SW480 (cell line): ENCODE measurements at places on chromosomes 3 and 15.

DNA sequence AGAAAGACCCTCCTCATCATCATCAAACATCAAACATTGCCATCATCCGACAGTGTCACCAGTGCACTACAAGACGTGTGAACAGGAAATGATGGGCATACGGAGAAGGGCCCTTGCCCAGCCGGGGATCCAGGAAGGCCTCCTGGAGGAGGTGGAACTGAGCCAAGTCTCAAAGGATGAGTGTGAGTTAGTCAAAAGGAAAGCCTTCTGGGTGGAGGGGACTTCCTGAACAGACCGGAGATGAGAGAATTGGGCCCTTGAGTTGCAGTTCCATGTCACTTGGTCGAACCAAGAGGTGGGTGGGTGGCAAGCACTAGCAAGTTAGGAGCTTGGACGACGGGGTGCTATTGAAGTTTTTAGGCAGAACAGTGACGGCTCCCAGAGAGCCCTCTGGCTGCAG, 8.5 kb downstream of the SEMA4B start:
- no peak for DNase-seq

GRCh38 chr3:159884661-159885402, 103.8 kb upstream of the IL12A start:
- DNase-seq: peak; percentile 10

DNA sequence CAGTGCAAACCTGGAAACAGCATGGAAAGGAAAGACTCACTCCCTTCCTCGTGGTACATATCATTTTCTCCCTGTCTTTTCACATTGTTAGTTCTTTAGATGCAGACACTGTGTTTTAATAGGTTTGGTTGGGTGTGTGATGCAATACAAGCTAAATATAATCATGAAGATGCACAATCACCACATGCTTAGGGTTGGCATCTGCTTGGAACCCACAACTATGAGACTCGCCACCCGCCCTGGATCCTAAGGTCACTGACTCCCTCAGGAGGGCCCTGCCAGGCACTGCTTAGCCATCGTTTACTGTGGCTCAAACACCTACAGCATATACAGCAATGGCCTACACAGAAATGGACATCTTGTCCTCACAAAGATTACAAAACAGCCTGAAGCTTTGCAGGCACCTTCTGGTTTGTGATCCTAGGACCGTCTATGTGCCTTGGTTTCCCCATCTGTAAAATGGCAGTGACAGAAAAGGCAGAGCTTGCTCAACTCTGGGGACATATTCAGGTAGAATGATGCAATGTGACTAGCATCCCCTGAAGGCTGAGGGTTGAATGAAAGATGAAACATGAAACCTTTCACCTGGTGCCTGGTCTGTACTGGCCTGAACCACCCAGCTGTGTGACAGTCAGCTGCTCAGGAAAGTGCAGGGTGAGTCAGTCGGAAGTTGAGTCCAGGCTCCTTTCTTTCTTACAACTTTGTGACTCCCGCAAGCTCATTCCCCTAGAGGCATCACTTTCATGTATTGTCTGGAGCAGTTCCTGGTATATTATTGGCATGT, 123.6 kb upstream of the PFN2 start:
- peak; percentile 82 for DNase-seq

DNA sequence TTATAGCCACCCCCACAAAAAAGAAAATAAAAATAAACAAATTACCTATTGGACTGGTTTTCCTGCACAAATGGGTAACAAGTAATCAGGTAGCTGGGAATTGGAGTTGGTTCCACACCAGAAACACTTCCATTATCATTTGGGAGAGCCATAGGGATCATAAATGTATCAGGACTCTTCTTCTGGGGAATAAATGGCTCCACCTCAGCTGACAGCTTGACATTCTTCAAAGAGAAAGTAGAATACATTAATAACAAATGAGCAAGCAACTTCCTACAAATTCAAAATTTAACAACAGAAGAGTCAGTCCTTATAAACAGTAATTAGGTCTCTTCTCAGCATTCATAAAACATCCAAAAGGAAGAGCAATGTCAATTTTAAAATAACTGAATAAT, 8.7 kb downstream of the SECISBP2L start:
- no peak for DNase-seq

DNA sequence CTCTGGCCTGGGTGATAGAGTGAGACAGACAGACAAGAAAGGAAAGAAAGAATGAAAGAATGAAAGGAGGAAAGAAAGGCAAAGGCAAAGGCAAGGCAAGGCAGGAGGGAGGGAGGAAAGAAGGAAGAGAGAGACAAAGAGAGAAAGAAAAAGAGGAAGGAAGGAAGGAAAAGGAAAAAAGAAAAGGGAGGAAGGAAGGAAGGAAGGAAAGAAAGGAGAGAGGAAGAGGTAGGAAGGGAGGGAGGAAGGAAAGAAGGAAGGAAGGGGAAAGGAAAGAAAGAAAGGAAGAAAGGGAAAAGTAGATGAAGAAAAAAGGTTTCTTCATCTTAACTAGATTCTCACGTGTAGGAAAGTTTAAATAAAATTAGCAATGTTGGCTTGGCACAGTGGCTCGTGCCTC, 142.2 kb downstream of the GREM1 start:
- no peak for DNase-seq

GRCh38 chr3:59808446-59808845, 758.6 kb upstream of the CFAP20DC start:
- no peak for DNase-seq

- DNase-seq: no peak
These were observed 30.3 kb upstream of the SPESP1 start for GRCh38 chr15:68900027-68900426.

DNA sequence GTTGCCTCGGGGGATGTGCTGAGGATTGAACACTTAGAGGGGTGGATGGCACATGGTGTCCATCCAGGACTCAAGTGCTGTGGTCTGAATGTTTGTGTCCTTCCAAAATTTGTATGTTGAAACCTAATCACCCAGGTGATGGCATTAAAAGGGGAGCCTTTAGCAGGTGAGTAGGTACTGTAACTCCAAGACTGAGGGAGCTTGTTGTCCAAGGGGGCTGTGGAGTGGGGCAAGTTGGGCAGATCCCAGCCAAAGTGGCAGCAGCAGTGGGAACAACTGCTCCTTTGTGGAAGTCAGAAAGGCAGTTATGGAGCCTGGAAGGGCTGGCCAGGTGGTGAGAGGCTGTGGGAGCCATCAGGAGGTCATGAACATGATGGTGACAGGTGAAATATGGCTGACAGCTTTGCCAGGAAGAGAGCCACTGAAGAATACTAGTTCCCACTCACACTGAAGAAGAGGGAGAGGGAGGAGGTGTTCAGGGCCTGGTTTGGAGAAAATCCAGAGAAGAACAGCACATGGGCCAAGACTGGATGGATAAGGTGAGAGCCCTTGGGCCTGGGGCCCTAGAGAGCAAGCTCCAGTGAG, 385.6 kb downstream of the CACNA2D3 start:
- no peak for DNase-seq

DNA sequence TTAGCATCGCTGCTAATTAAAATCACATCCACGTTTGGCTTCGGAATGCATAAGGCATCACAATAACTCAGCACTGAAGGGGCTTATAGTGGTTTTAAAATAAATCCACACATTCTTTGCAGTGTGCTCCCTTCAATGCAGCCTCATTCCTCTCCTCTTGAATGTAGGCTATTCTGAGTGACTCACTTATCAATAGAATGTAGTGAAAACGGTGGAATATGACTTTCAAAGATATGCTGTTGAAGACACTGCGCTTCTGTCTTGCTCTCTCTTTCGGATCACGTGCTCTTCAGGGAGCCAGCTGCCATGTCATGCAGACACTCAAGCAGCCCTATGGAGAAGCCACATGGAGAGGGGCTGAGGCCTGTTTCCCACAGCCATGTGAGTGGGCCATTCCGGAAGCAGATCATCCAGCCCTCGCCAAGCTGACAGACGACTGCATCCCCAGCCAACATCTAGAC, 87.4 kb downstream of the CRYGS start:
- no peak for DNase-seq

DNA sequence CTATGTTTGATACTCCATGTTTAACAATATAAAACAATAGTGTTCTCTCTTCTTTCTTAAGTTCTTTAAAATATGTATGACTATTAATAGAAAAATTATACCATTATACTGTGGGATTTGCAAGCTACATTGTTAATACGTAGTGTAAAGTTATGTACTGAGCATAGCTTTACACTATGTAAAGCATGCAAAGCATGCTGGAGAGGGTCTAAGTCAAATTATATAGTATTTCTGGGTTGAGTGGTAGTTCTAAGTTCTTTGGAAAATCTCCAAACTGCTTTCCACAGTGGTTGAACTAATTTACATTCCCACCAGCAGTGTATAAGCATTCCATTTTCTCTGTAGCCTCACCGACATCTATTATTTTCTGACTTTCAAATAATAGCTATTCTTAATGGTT, 253.0 kb downstream of the RAP2B start:
- DNase-seq: no peak

GRCh38 chr3:14092464-14092863, 32.2 kb downstream of the CHCHD4 start:
- DNase-seq: no peak

DNA sequence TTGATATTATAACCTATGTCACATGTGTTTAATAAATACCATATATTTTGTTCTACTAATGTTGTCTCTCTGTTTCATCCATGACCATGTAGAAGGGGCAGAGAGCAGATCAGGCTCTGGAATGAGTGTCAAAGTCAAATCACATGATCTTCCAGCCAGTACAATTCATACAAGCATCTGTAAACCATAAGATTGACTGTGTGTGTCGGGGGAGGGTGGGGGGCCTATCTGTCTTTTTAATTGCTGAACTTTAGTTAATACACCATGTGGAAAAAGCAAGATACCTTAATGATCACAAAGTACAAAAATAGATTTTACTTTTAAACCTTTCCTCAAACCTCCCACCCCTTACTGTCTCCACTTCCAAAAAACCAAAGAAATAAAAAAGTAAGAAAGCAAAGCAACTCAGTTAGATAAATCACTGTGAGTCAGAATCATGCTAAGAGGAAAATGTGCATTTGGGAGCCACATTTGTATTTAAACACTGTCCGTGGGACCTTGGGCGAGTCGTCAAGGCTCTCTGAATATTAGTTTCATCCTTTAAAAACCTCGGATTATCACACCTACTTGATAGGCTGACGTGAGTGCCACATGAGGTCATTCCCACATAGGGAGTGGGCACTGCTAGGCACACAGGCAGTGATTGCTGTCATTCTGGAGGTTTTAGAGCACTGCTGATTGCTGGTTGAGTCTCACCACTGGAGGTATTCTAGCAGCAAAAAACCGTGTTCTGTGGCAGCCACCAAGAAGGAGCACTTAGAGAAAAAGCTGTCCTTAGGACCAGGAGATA, 21.0 kb upstream of the POLR2M start:
- DNase-seq: no peak

DNA sequence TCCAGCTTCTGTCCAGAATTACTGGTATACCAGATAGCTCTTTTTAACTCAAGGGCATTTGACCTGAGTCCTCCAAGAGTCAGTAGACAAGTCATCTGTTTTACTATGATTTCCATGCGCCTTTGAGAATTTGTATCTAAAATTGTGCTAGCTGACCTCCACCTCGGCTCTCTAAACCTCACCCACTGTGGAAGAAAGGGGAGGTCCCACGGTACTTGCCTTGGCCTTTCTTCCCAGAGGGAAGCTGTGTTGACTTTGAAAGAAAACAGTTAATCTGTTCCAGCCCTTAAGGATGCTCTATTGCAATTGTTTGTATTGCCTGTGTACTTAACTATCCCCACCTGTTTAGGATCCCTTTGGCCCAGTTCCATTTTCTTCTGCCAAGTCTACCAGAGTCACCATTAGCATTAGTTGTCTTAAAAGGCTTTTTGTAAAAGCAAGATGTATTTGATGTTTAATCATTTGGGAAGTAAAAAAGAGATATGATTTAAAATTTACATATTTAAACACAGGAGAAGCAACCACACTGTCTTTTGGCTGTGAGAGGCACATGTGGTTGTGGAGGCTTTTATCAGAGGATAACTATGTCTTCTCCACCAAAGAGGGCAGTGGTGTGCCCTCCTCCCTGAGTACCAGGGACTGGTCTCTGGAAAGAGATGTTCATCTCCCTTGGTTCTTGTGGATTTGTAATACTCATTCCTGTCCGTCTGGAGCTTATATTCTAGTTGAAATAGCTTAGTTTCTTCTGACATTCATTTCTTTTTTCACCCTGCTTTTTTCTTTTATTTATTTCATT, 88.8 kb downstream of the CRTC3 start:
- no peak for DNase-seq

- no peak for DNase-seq
These were observed 55.8 kb downstream of the CMSS1 start for GRCh38 chr3:99873269-99874102.

DNA sequence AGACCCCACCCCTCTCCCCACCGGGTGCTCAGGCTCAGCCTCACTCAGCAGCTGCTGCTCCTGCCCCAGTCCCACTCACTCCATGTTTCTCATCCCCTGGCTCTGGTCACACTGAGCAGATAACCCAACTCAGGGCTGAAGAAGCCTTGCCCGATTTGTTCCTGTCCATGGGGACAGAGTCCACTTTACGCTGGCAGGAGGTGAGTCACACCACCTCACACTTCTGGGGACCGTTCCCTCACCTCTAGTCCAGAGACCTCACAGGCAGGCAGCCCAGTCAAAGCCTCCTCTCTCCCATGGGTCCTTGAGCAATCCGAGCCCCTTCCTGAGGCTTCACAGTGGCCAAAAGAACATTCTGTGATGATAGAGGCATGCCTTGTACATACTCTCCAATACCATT, 1.4 kb downstream of the CIDEC start:
- peak; percentile 53 for DNase-seq

- DNase-seq: no peak
These were observed 35.9 kb downstream of the POC1A start for GRCh38 chr3:52118156-52118875.

- no peak for DNase-seq
These were observed 89.5 kb downstream of the GREM1 start for GRCh38 chr15:32807331-32807730.

DNA sequence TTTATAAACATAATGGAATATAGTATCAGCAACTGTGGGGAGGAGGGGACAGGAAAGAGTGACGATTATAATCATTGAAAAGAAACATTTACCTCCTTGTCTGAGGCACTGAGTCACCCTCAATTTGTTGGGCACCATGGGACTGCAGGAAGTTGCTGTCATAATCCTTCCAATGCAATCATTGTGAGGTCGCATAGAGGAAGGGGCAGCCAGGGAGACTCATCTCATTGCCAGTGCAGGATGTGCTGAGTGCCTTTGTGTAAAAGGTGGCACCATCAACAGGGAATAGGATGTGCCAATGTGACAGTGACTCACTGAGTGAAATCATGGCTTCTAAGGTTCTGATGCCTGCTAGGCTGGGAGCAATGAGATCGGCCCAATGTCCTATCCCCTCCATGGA, 300.4 kb upstream of the ADAMTS9 start:
- no peak for DNase-seq
